ENCODE measurements at places on chromosomes 5 and 9.

GRCh38 chr9:121744002-121744686 is 92.7 kb downstream of the DAB2IP start:
- DNase-seq, result no peak

DNA sequence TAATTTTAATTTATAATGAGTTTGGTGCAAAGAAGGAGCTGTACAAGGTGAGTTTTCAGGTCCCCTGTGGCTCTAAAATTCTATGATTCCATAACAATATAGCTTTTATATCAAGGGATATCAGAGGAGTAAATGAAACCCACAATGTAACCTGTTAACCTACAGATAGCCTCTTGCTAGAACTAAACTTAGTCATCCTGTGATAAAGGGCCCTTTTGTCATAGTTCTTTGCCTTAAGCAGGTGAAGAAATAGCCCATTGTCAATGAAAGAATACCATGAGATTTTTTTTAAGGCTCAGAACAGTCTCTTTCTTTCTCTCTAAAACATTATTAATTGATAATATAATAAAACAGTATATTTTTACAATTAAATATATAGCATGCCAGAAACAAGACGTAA is 127.8 kb downstream of the NFIB start:
- no peak for DNase-seq

DNA sequence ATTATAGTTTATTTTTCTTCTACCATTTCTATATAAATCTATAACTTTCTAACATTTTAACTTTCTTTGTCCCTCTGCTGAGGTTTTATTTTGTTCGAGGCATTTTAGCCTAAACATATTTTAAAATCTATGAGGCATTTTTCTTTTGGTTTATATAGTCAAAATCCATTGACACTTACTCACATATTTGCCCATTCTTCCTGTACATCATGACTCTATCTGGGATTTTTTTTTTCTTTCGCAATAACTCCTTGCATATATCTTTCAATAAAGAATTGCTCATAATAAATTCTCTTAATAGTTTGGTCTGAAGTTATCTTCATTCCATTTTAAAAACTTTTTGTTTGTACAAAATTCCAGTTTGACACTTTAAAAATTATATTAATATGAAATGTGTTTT is 632.3 kb downstream of the TLE4 start:
- no peak for DNase-seq

DNA sequence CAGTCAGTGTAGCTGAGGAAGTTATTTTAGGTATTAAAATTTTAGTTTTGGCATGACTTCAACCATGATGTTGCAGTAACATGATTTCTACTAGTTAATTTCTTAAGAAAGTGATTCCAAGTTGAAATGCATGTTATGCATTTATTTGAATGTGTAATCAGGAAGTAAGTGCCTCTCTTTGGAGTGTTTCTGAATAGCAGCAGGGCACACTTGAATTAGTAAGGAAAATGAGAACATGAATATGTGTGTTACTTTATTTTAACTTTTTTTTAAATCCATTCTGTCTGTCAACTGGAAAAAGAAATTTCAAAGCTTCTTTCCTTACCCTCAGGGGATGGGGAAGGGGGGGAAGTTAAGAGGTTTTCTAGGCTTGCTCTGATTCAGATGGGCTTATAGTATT is 40.4 kb downstream of the CTNNA1 start:
- no peak for DNase-seq

DNA sequence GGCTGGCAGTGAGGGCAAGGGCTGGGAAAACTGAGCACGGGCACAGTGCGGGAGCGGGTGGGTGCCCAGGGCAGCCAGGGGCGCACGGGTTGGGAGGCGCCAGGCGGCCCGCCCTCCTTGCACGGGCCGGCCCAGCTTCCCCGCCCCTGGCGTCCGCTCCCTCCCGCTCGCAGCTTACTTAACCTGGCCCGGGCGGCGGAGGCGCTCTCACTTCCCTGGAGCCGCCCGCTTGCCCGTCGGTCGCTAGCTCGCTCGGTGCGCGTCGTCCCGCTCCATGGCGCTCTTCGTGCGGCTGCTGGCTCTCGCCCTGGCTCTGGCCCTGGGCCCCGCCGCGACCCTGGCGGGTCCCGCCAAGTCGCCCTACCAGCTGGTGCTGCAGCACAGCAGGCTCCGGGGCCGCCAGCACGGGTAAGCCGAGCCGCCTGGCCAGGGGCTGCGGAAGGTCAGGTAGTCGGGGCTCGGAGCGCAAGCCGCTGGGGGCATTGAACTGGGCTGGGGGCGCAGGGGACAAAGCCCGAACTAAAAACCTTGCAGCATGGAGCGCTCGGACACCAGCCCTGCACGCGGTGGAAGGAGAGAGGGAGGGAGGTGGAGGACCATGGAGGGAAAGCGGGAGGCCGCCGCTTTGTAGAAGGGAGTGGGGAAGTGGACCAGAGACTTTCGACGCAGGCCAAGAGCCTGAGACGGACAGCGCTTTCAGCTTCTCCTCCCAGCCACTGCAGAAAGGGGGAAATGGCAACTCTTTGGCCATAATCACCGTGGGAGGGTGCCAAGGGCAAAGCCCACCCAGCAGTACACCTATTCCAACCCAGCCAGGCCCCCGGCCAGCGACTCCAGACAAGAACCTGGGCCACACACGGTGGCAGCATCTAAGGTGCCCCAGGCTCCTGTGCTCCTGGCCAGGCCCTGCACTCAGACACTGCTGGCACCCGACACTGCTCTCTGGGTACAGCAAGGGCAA is at the start of gene TGFBI:
TGFBI (plus strand) TSS at position 207 of the 961 bp plus-strand sequence; CDS start at position 275, 68 bp downstream.
- no peak for DNase-seq
